ENCODE measurements at places on chromosomes 6 and 20. TPM values are rescaled to one million over a fixed set of nuclear protein-coding genes. Genes with fewer than 3 reads are reported as not detected.

SLC4A11 gene
- total RNA-seq: 3.8 TPM

DNAH8 gene
- under 0.01 TPM for total RNA-seq

KCNB1 gene
- total RNA-seq: under 0.01 TPM

SLC22A3 gene
- 11.4 TPM for total RNA-seq

FAM209B gene
- total RNA-seq: not detected

NEURL2 gene
- 3.0 TPM for total RNA-seq

KPNA5 gene
- total RNA-seq: 11.9 TPM

GRCh38 chr6:72788188-72788587 is 166.3 kb downstream of the KCNQ5 start:
- DNase-seq: peak; percentile 71

DNA sequence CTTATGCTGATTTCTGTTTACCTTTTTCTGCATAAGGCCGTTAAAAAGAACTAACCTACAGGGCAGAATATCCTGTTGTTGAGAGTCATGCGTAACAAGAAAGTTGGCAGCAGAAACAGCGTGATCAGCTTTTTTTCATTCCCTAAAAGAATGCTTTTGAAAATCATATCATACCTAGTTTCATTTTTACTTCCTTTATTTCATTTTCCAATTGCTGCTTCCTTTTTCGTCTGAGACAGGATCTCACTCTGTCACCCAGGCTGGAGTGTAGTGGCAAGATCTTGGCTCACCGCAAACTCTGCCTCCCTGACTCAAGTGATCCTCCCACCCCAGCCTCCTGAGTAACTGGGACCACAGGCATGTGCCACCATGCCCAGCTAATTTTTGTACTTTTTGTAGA is 4.1 kb downstream of the CALHM6 start:
- DNase-seq: no peak

DNA sequence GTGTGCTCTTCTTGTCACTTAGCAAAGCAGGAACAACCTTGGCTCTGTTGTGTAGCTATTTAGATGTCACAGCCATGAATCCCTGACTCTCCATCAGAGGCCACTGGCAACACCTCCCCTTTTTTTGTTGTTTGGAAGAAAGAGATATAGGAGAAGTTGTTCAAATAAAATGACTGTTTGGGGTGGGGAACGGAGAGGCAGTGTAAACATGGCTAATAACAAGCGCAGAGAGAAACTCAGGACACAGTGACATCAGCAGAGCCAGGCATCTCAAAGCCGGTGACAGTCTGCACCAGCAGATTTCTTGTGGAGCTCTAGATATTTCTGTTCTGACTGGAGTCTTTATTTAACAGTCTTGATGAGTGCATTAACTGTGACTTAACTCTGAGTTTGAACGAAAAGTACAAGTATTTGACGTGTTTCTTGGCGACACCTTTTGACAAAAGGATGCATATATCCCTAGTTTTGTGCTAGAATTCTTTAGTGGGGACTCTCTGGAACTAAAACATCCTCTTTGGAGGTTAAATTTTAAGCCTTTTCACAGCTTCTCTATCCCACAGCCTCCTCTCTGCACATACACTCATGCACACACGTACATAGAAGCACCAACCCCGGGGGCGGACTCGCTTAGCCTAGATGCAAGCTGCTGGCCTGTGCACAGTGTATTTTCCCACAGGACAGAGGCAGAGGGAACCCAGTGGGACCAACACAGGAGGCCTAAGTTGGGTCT is 53.8 kb downstream of the ADAT2 start:
- DNase-seq: no peak

GRCh38 chr6:27553123-27553904 is 80.4 kb upstream of the ZNF184 start:
- no peak for DNase-seq

DNA sequence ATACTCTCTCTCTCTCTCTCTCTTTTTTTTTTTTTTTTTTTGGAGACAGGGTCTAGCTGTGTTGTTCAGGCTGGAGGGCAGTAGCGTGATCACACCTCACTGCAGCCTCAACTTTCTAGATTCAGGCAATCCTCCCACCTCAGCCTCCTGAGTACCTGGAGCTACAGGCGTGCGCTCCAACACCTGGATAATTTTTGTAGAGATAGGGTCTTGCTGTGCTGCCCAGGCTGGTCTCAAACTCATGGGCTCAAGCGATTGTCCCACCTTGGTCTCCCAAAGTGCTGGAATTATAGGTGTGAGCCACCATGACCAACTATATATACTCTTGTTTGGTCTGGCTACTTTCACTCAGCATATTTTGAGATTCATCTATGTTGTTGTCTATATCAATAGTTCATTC is 154.9 kb downstream of the ZFAND3 start:
- no peak for DNase-seq

GRCh38 chr6:10412461-10413261 is 2.2 kb downstream of the TFAP2A start:
- no peak for DNase-seq

DNA sequence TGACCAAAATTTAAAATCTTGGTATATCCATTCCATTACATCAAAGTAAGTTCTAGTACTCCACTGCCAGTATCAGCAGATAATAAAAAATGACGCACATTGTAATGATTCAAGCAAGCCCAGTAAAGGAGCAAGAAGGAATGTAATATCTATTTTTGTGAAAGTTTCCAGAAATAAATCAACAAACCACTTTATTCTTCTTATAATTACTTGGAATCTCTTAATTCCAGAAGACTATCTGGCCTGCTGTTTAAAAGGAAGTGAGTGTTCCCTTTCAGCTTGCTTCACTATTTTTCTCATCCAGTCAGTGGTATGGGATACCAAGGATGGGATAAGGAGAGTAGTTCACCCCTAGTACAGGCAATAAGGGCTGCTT is 42.2 kb upstream of the DSE start:
- DNase-seq: no peak

DNA sequence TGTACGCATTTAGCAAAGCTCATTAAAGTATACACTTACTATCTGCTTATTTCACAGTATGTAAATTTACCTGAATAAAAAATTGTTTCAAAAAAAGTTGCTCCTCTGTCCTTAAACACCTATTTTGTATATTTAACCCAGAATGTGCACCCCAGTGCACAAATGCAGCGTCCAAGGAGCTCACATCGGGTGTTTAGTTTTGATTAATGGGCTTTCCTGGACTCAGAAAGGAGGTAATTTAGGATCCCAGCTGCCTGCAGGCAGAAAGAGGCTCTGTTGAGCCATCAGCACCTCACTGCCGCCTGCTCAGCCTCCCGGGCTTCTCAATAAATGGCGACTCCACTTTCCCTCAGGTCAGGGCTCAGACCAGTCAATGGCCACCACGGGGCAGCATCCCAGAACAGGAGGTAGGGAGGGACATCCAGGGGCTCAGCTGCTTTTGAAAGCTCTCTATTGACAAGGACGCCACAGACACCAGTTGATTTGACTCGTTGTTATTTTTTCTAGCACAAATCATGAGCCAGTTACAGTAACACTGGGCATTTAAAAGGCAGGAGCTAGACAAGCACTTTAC is 70.2 kb upstream of the TBC1D7 start:
- DNase-seq: no peak

DNA sequence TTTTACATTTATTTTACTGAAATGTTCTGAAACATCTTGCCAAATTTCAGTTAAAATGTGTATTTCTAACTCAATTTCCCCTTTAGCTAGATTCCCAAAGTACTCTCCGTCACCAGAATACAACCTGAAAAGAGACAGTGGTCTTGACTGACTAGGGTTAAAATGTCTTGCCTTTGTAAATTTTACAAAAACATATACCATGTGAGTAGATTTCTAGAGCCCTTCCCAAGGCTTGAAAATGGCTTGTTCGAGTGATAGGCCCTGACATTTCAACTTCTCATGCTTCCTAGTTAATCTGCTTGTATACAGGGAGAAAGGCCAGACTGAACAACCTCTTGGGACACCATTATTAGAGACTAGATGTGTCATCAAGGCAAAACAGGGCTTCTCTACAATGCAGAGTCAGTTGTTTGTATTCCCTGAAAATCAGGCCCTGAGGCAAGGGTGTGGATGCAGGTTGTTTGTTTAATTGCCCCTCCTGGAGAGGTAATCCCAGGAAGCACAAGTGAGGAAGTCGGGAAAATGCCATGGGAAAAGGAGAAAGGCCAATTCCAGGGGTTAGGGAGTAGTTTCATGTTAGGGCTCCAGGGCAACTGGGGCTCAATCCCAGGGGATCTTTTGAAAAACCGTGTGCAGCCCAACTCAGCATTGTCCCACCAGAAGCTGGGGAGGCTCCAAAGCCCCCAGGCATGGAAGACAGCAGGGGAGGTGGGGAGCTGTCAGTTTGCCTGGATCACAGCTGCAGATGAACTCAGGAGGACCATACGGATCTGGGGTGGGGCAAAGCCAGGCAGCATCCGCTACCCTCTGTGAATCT is 11.6 kb upstream of the TFB1M start:
- DNase-seq: no peak

DNA sequence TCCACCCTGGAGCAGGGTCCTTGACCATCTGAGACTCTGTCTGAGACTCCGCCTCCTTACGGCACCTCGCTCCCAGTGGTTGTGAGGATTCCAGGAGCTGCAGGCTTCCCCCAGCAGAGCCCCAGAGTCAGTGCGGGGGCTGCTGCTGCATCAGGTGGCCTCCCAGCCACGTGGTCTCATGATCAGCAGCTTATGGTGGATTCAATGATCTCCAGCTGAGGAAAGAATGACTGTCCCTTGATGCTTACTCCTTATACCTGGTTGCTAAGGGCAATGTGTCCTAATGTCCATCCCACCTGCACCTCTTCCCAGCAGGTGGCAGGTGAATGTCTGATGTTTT is 40.0 kb downstream of the SLC22A1 start:
- no peak for DNase-seq

- peak; percentile 94 for DNase-seq
Measured at GRCh38 chr6:116447496-116448011, 13.6 kb upstream of the CALHM6 start.

- peak; percentile 68 for DNase-seq
Measured at GRCh38 chr6:159646116-159646515, 46.9 kb downstream of the SOD2 start.

DNA sequence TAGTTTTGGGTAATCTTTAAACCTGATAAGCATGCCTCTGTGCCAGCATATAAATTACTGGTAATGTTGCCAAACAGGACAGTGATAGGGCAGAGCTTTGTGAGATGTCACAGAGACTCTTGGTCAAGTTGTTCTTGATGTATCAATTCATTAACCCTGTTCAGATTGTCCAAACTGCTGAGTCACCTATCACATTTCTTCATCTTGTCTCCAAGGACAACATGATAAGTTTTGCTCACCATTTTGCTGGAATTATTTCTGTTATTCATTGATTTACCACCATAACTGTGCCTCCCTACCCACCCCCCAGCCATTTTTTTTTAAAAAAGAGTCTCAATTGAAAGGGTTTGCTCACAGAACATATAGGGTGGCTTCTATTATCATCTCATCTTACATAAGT is 19.5 kb upstream of the GMNN start:
- DNase-seq: peak; percentile 55

GRCh38 chr6:14827354-14827753 is 418.5 kb upstream of the JARID2 start:
- no peak for DNase-seq

GRCh38 chr20:56795492-56795891 is 166.4 kb downstream of the TFAP2C start:
- no peak for DNase-seq

DNA sequence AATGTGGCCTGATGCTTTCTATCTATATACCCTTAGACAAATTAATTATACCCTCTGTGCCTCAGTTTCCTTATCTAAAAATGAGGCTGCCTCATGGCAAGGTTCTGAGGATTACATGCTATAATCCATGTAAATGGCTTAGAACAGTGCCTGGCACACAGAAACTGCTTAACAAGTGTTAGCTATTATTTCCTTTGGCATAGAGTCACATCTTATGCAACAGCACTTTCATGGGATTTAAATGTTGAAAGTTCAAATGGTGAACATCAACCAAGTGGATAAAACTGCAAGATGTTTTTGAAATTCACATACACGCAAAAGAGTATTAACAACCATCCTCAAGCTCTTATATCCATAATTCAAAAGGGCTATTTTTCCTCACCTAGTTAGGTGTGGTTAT is 202.8 kb upstream of the JAG1 start:
- peak; percentile 67 for DNase-seq

DNA sequence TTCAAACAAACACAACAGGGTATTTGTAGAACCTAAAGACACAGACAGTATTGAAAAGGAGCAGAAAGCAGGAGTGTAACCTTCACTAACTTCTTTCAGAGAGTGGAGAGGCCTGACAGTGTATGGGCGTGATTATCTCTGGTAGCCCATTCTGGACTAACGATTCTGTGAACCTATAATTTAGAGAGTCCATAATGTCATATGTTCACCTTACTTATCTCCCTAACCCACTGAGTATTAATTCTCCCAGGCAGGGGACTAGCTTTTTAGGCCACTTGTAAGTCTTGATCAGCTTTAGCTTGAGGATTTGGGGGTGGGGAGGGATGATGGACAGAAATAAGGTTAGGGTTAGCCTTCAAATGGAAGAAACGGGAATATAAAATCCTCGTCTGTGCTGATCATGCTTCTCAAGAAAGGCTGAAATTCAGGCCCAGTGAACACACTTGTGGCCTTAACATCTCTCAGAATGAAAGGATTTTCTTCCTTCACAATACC is 2.8 kb upstream of the PARD6B start:
- no peak for DNase-seq

DNA sequence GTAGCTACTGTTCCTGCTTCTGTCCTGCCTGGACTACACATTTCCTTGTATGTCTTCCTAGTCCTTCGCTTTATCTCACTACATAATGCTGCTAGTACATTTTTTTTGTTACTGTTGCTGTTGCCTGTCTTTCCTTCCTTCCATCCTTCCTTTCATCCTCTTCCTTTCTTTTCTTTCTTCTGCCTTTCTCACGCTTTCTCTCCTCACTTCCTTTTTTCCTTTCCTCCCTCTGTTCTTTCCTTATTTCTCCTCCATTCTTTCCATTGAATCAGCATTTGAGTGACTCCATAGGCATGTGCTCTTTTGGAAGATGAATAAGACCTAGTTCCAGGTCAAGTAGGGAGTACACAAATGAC is 46.3 kb downstream of the MAP3K4 start:
- no peak for DNase-seq

DNA sequence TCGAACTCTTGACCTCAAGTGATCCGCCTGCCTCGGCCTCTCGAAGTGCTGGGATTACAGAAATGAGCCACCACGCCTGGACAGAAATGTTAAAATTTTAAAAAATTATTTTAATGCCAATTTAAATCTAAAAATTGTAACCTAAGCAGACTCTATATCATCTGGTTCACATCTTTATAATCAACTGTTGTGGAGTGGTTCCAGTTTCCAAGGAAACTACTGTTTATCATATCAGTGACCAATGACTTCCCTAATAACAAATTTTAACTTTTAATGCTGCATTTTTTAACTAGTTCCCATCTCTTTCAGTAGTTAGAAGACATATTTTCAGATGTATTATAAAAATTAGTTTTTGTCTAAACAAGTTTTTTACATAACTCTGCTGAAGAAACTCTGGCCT is 5.2 kb upstream of the BTN3A2 start:
- no peak for DNase-seq
